ENCODE measurements at places on chromosomes 13 and 19.

DNA sequence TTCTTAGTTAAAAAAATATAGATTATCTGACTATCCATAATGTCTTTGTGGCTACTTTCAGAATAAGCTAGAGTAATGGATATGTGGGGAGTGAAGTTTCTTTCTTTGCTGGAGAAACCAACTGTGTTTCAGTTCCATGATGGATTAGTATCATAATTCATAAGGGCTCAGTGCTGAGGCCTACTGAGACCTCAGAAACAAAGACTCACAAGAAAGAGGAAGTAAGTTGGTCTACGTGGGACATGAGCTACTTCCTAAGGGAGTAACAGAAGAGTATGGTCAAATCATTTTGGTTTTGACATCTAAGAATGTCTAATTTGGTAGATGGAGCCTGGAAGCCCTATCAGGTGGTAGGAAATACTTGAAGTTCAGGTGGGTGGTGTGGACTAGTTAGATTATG, 99.0 kb upstream of the HTR2A start:
- no peak for DNase-seq

- DNase-seq = peak; percentile 99
Measured at GRCh38 chr19:47813304-47813994, 8.3 kb upstream of the CRX start.

DNA sequence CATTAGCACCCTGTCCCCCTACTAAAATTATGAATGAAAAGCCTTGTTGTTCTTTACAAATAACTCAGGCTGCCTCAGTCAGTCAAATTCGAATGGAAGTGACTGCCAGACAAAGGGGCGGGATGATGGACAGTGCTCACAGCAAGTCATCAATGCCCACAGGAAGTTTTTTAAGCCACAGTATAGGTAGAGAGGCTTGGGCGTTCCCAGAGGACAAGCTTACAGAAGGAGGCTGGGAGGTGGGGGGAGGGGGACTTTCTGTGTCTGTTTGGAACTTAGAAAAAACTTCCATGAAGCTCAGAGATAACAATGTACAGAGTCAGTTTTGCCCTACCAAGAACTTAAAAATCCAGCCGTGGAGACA, 18.5 kb upstream of the SPRY2 start:
- DNase-seq = peak; percentile 92

DNA sequence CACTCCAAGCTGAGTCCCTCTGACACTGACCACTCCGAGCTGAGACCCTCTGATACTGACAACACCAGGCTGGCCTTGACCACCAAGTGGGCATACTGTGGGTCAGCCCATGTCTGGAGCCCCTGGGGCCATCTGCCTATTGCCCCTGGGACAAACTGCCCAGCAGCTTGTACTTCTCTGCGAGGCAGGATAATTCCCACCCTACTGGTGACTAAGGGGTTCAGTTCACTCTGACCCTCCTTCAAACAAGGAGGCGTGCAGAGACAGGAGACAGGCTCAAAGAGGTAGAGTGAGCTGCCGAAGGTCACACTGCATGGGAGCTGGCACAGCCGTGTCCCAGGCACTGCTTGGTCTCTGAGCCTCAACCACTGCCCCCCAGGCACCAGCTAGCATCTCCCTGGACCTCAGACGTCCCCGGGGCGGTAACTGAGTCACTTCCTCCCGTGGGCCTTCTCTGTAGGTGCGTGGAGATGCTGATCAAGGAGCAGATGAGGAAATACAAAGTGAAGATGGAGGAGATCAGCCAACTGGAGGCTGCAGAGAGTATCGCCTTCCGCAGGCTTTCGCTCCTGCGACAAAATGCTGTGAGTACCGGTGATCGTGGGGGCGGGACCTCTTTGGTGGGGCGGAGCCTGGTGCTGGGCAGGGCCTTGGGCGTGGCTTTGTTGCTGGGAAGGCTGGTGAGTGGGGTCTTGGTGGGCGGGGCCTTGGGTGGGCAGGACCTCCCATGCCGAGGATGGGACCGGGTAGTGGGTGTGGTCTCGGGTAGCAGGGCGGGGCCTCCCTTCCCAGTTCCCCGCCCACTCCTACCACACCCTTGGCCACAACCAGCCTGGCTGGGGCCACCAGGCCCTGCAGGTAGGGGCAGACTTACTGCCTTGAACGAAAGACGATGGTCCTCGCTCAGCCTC, 5.8 kb upstream of the USE1 start:
- DNase-seq = peak; percentile 100

DNA sequence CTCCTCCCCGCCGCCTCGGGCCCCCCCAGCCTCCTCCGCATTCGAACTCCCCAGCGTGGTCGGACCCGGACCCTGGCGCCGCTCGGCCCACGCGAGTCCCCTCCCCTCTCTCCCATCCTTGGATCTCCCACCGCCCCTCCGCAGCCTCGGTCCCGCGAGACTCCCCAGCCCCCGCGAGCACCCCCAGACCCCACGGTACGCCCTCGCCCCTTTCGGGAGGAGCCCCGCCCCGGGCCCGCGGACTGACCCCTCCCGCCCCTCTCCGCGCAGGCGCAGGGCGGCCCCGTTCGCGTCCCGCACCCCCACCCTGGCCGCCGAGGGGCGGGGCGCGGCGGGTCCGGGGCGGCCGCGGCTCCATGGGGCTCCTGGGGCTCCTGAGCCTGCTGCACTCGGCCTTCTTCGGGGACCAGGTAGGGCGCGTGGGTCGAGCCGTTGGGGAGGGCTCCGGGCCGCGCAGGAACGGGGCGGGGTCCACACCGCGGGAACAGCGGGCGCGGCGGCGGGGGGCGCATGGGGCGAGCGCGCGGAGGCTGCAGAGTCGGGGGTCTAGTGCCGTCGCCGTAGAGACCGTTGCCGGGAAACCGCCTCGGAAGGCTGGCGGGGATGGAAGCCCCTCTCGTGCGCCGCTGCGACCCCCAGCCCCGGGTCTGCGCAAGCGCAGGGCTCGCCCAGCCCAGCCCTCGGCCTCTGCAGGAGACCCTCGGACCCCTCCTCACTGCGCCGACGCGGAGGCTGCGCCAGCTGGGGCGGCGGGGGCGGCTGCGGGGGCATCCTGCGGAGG, 3.8 kb upstream of the APC2 start:
- DNase-seq = peak; percentile 73

DNA sequence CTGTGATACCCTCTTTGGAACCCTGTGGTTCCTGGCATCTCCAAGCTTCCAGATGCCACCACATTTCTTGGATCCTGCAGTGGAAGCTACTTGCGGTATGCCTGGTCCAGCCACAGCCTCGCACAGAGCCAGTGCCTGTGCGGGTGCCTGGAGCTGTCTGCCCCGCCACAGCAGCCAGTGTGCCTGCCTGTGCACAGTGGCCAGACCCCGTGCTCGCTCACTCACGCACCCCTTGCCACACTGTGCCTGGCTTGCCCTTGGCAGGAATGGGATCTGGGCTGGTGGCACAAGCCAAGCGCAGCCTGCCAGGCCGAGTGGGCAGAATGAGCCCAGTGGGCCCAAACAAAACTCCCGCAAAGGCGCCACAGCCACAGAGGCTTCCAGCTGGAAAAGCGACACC, 26.2 kb downstream of the POMP start:
- no peak for DNase-seq

- DNase-seq = no peak
Measured at GRCh38 chr13:110845520-110845919, 69.3 kb downstream of the ANKRD10 start.

DNA sequence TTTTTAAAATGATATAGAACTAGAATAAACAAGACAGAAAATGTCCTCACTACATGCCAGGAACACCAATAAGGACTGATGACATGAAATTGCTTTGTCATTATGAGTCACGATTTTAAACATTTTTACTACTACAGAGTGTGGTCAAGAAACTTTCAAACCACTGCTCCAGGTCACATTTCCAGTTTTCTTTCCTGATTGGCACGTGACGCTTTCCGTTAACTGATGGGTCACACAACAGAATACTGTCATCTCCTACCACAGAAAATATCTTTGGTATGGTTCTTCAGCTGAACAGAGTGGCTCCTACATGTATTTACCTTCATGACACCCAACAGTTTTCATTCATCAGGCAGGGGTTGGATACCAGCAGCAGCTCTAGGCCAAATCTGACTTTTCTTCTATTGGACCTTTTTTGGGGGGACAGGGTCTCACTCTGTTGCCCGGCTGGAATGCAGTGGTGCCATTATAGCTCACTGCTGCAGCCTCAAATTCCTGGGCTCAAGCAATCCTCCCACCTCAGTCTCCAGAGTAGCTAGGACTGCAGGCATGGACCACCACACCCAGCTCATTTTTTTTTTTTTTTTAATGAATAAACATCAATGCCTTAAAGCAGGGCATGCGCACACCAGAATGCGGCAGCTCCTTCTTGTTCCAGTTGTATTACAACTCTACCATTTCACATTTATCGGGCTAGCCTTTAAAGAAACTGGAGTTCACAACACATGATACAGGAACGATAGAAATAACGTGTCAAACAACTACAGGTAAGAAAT, 147.4 kb downstream of the RNF17 start:
- no peak for DNase-seq

DNA sequence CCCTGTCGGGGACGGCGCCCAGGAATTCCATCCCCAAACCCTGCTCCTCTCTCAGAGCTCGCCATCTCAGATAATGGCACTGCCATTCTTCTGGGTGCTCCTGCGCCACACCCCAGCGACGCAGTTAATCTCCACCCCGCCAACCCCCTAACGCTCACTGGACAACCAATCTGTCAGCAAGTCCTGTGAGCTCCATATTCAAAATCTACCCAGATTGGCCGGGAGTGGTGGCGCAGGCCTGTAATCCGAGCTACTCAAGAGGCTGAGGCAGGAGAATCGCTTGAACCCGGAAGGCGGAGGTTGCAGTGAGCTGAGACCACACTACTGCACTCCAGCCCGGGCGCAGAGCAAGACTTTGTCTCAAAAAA, 18.6 kb downstream of the FCGBP start:
- no peak for DNase-seq

- peak; percentile 45 for DNase-seq
Measured at GRCh38 chr19:48606463-48607358, at the start of gene SPACA4. SPACA4 (plus strand) TSS chr19:48606742; CDS start chr19:48606979, 237 bp downstream.

DNA sequence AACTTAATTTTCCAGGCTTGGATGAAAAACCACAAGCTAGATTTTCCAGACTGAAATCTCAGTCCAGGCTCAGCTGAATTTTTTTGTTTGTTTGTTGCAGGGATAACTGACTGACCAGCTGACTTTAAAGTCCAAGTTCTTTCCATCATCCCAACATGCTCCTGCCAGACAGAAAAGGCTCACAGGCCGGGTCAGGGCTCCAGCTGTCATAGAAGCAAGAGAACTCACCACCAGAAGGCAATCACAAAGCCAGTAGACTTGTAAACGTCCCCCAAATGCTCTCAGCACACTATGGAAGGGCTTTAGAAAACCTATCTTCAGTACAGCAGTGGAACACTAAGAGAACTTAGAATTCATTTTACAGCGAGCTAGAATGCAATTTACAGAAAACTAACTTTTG, 25.5 kb downstream of the DCLK1 start:
- DNase-seq = no peak

GRCh38 chr19:56839652-56840450, 675 bp downstream of the PEG3 start:
- no peak for DNase-seq

- DNase-seq = no peak
Measured at GRCh38 chr13:27166313-27166712, 5.3 kb downstream of the USP12 start.

DNA sequence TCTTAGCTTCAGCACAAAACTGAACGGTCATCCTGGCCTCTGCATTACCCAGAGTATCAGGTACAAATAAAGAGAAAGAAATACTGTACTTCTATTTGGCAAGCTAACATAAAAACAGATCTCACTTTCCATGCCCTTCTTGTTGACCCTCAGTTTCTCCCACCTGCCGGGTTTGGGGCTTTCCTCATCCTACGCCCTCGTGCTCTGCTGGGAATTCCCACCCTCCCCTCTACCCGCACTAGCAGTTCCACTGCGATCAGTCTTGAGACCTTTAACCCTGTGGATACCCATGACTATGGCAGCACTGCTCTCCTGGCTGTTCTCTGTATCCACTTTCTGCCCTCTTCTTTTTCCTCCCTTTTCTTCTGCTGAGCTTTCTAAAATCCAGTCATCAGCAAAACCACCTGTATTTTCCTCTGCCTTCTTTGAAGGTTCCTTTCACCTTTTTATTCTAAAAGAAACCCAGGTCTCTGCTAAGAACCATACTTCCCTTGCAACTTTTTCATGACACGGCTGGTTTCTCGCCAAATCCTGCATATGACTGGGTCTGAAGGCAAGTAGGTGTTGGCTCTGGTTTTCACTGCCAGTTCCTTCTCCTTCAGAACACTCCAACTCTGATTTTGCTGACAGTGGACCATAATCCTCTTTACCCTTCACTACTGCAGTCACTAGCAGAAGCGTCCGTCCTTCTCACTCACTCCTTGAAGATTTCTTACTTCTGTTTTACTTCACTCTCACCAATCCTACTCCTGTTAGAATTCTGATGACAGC, 99.4 kb downstream of the MIPEP start:
- DNase-seq = no peak

DNA sequence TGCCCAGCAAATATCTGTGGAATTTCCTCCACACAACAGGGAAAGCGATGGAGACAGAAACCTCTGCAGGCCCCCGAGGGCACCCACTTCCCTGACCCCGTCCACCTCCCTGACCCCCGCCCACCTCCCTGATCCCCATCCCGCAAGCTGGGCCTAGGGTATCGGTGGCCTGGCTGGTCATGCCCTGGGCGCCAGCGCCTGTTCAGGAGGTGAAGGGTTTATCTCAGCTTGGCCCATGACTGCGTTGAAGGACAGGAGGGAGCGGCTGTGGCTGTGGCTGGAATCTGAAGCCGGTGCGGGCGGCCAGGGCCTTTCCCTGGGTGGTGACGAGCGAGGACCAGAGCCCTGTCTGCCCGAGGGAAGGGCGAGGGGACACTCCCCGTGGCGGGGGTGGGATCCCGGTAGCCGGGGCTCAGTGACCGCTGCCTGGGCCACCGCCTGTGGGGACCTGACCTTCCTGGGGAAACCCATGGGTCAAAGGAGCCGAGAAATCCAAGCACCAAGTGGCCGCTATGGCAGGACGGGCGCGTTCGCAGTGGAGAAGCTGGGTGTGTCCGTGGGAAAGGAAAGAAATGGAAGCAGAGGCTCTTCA, 20.7 kb downstream of the GAS6 start:
- DNase-seq = no peak

DNA sequence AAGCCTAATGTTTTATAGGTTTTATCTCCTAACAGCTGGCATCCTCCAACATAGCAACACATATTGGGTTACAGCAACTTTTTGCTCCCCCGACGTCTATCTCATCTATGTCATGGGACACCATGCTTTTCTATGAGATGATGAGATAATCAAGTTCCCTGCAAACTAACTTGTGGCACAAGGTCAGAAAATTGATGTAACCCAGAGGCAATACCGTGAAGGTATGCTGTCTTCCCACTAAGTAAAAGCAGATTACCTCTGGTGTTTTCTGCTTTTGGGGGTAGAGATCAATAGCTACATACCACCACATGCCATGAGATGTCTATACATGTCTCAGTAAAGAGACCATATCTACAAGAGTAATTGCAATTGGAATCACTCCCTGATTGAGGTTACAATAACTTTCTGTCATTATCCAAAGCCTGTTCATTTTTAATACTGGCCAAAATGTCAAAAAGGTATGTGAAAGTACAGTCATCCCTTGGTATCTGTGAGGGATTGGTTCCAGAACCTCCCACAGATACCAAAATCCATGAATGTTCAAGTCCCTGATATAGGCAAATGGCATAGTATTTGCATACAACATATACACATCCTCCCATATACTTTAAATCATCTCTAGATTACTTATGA, 131.3 kb downstream of the CYSLTR2 start:
- DNase-seq = no peak

- DNase-seq = no peak
Measured at GRCh38 chr13:24663089-24663395, 17.2 kb upstream of the ATP12A start.

- no peak for DNase-seq
Measured at GRCh38 chr13:81408647-81409046, 1067.7 kb upstream of the SPRY2 start.

- DNase-seq = no peak
Measured at GRCh38 chr19:50632151-50632835, 7.4 kb downstream of the SYT3 start.

All from endodermal cell (in vitro differentiated cells).